Midbrain (tissue), 1 donor: ENCODE measurements at places on chromosomes 1 and 21.

DNA sequence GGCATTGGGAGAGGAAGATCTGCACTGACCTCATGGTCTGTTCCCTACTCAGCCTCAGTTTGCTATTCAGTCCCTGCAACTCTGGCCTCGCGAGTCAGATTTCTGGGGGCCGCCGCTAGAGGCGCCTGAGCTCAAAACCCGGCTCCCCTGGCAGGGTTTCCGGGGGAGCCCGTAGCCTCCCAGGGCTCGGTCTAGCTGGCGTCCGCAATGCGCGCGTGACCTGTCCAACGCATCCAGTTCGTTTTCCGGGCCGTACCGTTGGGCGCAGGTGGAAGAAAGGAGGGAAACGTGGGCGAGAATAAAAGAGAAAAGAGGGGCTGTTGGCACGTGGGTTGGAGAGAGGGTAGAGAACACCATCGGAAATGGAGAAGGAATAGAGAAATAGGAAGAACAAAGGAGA is at the start of gene ADAM30:
Gene ADAM30, minus strand, starts transcription at position 213 of the 400 bp plus-strand sequence. Its CDS starts 179 bp downstream, at position 34.
- no peak for DNase-seq

GRCh38 chr1:25204797-25205480 is 27.4 kb downstream of the SYF2 start:
- peak; percentile 60 for DNase-seq

GRCh38 chr1:57279909-57280666 is 143.8 kb downstream of the DAB1 start:
- no peak for DNase-seq

DNA sequence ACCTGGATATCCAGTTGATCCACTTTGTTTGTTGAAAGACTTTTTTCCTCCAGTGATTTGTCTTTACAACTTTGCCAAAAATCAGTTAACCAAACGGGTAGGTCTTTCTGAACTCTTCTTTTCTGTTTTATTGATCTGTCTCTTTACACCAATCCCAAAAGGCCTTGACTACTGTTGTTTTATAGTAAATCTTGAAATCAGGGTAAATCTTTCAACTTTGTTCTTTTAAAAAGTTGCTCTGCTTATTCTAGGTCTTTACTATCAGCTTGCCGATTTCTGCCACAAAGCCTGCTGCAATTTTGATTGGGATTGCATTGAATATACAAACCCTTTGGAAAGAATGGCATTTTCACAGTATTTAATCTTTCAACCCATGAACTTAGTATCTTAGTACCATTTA is 66.6 kb downstream of the ITSN1 start:
- DNase-seq: no peak

- no peak for DNase-seq
Observed at GRCh38 chr1:156676114-156676819, 940 bp downstream of the NES start.

GRCh38 chr1:21687081-21687529 is 17.9 kb upstream of the RAP1GAP start:
- DNase-seq: no peak

DNA sequence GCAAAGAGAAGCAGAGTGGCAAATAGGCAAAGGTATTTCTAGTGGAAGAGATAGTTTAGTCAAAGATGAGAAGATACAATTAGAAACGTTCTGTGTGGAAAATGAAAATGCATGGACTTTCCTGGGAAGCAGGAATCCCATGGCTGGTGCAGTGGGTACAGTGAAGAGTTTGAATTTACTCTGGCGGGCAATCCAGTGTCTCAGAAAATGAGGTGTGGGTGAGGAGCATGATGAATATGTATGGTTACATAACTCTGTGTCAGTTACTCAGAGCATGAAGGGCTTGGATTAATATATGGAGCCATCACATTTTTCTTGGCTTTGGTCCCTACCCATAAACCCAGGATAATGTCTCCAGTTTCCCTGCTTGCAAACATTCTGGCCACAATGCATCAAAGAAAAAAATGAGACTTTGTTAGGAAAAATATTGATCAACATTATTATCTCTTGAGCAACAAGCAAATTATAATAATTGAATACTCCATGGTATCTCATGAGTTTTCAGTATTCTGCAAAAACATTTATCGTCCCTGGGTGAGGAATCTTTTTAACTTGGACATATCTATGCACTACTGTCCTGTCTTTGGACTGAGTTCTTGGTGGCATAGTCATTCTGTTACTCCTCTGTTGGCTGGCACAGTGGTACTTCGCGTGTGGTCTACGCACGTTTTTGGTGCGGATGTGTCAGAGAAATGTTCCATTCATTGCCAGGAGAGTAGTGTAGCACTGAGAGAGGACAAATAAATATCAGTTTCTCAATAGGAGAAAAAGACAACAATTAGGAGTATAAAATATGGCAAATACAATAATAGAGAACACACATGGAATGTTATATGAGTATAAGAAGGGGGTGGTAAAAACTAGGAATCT is 173.7 kb upstream of the C1orf105 start:
- DNase-seq: no peak

- DNase-seq: no peak
Observed at GRCh38 chr1:228472655-228473054, 14.5 kb upstream of the RNF187 start.

GRCh38 chr21:42905195-42905594 is 12.1 kb downstream of the NDUFV3 start:
- no peak for DNase-seq

DNA sequence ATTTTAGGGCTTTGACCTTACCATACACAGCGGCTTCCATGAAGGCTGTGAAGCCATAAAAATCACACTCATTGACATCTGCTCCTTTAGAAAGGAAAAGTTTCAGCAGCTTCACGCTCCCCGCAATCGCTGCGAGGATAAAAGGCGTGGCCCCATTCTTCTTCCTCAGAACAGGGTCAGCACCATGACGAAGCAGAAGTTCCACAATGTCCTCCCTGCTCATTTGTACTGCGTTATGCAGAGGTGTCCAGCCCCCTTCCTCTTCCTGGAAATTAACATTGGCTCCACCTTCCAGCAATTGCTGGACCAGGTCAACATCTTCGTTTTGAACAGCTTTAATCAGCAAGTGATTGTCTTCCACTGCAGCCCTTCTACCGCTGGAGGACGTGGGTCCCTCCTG is 2.7 kb downstream of the RNASEL start:
- no peak for DNase-seq

DNA sequence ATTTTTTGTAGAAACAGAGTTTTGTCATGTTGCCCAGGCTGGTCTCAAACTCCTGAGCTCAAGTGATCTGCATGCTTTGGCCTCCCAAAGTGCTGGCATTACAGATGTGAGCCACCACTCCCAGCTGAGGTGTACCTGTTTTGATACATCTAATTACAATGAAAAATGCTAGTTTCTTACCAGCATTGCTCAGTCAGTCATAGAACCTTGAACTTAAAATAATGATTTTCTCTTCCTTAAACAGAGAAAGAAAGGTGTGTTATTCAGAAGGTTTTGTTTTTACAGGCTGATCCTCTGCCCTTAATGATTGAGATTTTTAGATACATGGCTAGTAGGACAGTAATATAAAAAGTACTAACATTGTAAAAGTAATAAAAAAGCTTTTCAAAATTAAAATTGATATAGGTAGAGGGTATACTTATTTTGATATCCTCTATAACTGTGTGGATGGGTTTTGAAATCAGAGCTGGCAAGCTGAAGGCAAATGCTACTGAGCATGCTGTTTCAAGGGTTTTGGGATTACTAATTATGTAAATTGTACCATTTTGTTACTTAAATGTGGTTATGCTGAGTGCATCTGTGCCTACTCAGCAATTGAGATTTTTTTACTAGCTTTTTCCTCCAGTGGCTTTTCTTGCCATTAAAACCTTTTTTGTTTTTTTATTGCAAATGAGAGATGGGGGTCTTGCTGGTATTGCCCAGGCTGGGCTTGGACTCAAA is 16.1 kb downstream of the PRRC2C start:
- DNase-seq: no peak

DNA sequence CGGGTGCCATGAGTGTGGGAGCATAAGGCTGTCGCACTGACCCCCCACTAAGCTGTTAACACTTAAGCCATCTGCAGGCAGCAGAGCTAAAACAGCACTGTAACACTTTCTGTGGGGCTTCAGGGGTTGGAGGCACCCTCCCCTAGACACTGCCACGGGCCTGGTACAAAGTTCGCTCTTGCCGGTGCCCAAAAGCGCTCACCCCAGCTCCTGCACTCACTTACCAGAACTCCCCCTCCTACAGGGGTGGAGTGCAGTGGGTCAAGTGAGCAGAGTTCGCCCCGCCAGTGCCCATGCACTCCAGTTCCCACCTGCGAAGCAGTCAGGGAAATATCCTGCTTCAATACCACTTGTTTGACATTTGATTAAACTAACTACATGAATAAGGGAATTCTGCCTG is 46.3 kb upstream of the CFAP298 start:
- DNase-seq: no peak

DNA sequence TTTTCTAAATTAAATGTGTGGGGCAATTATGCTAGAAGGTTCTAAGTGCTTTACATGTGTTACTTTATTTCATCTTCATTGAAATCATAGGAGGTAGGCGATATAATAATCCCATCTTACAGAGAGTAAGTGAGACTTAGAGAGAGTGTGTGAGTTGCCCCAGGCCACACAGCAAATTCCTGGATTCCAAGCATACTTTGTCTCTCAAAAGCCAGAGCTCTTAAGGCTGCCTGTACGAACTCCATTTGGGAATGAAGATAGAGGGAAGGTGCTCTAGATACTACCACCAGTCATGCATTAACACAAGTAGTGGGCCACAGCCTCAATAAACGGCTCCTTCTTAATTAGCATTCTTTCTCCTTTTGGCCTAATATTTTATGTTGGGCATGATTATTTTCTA is 170.1 kb downstream of the SIPA1L2 start:
- no peak for DNase-seq

- DNase-seq: no peak
Observed at GRCh38 chr1:118905196-118905595, 82.9 kb downstream of the TBX15 start.

DNA sequence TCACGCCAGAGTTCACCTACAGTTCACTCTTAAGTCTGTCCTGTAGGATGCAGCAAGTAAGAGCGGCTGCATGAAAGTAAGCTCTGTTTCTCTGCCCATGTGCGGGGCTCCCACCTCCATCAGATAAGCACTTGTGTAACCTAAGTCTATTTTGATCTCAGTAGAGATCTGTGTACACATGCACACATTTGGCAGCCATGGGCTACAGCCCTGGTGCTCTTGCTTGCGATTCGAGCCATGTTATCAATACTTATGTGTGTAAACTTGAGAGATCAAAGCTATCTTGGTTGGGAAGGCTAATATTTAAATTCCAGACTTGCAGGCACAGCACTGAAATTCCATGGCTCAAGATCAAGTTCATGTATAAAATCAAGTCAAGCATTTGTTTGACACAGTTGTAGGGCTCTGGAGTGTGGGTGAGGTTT is 244.7 kb upstream of the FGGY start:
- DNase-seq: no peak

DNA sequence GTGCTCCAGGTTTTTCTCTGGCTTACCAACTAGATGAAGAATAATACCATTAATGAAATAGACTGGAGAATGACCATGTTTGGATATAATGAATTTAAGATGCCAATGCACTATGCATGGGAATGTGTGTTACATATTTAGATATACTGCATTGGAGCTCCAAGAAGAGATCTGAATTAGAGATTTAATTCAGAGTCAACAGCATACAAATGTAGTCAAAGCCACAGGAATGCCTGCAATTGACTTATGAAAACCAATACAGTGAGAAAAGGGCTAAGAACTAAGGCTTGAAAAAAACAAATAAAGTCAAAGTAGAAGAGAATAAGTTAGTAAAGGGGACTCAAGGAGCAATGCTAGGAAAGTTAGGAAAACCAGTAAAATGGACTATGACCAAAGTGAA is 59.1 kb downstream of the USP24 start:
- DNase-seq: no peak

GRCh38 chr1:84390226-84390625 is 8.1 kb upstream of the DNASE2B start:
- no peak for DNase-seq

DNA sequence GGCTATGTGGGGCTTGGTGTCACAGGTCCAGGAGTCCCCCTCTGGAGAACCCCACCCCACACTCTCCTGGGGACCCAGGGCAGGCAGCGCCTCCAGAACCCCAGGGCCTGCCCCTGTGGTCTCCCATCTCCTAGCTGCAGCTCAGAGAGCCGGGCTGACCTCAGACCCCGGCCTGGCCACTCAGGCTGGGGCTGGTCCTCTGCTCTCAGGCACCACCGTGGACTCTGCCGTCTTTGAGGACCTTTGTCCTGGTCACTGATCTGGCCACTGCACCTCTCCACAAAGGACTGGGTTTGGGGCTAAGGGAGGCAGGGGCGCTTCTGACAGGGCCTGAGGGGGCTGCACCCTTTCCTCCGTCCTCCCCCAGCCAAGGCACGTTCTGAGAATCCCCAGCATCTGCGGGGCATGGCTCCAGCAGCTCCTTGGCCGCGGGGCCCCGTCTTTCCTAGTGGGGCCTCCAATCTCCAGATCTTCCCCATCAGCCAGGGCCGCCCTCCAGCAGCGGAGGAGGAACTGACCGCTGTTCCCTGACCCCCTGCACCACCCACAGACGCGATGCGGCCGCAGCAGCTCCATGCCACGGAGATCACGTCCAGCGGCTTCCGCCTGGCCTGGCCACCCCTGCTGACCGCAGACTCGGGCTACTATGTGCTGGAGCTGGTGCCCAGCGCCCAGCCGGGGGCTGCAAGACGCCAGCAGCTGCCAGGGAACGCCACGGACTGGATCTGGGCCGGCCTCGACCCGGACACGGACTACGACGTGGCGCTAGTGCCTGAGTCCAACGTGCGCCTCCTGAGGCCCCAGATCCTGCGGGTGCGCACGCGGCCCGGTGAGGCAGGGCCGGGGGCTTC is 3.3 kb downstream of the VWA1 start:
- DNase-seq: no peak

- DNase-seq: no peak
Observed at GRCh38 chr1:87686136-87686495, 357.4 kb downstream of the LMO4 start.

DNA sequence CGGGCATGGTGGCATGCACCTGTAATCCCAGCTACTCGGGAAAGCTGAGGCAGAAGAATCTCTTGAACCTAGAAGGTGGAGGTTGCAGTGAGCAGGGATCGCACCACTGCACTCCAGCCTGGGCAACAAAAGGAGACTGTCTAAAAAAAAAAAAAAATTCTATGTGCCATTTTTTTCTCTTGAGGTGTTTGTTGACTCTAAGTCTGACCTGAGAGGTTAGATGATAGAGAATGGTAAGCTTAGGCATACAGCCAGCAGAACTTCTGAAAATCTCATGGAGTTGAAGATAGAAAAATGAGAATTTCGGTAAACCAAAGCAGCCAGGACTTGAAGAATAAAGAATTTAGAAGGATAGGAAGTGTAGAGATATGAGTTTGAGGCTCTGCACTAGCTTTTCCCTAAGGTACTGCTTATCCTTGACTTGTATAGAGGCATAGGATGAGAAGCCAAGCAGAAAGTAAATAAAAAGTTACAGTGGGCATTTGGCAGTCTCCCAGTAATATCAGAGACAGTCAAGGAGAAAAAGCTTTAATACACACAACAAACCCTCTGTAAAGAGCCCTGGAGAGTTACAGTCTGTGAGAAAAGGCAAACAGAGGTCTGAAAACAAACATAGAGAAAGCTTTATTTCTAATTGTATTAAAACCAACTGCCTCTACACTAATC is 24.3 kb downstream of the F13B start:
- no peak for DNase-seq

- no peak for DNase-seq
Observed at GRCh38 chr1:243841507-243841906, 8.5 kb downstream of the AKT3 start.
